IPS-NIHi11 (cell line): ENCODE measurements at places on chromosomes 11 and 22.

DNA sequence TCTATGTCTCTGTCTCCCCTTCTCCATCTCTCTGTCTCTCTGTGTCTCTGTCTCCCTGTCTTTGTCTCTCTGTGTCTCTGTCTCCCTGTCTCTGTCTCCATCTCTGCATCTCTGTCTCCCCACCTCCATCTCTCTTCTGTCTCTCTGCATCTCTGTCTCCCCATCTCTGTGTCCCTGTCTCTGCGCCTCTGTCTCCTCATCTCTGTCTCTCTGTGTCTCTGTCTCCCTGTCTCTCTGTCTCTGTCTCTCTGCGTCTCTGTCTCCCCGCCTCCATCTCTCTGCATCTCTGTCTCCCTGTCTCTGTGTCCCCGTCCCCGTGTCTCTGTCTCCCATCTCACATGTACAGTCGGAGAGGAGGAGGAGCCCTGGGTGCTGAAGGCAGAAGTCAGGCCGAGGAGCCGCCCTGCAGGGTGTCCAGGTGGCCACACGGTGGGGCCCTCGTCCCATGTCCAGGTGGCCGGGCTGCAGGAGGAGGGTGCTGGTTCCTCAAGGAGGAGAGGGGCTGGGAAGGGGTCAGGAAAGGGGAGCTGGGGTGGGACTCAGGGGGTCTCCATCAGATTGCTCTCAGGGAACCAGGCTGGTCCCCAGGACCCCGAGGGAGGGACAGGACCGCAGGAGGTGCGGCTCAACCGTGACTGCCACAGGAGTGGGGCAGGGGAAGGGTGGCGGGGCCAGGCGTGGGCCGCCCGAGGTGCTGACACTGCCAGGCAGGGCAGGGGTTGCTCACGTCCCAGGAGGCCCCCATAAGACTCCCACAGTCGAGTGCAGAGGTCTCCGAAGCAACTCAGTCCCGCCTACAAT lies 25.6 kb upstream of the TH start:
- DNase-seq = peak; percentile 91

- no peak for DNase-seq
Observed at GRCh38 chr11:44854741-44855492, 95.8 kb downstream of the TP53I11 start.

GRCh38 chr11:102611291-102611690 lies 13.8 kb downstream of the MMP20 start:
- no peak for DNase-seq

DNA sequence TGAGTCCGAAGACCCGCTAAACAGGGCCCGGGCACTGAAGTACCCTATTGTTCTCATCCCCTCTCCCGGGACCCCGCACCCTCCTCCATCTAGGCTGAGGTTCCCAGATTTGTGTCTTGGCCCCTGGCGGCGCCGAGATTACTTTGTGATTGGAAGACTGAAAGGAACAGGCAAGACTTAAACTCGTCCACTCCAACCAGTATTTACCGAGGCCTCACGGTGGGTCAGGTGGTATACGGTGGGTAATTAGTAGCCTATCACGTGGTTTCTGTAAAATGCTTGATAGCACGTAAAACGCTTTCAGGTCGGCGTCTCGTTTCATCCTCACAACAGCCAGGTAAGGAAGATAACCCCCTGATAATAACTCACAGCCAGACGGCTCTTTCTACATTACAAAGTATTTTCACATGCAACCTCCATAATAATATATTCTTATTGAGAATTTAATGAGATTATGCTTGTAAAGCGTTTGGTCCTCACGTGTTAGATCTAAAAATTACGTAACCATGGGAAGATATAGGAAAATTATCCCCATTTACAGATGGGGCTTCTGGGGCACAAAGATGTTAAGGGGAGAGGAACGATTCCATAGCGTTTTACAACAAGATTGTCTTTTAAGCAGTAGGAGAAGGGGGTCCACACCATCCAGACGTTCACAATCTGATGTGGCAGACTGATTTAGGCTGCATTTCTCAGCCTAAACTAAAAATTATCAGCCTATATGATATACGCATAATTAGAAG lies 642 bp upstream of the PIK3C2A start:
- DNase-seq = peak; percentile 80

DNA sequence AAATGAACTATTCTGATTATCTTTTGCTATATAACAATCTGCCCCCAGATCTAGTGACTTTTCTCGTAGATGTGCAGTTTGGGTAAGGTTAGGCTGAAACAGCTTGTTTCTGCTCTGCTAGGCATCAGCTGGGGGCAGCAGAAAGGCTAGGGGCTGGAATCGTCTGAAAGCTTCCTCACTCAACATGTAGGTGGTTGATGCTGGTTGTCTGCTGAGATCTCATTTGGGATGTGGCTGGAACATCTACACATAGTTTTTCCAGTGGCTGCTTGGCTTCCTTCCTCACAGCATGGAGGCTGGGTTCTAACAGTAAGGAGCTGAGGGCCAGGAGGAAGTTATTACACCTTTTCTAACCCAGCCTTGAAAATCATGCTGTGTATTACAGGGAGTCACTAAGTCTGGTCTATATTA lies 30.2 kb downstream of the USP47 start:
- no peak for DNase-seq

- DNase-seq = no peak
Observed at GRCh38 chr11:23123753-23124152, 263.5 kb upstream of the CCDC179 start.

DNA sequence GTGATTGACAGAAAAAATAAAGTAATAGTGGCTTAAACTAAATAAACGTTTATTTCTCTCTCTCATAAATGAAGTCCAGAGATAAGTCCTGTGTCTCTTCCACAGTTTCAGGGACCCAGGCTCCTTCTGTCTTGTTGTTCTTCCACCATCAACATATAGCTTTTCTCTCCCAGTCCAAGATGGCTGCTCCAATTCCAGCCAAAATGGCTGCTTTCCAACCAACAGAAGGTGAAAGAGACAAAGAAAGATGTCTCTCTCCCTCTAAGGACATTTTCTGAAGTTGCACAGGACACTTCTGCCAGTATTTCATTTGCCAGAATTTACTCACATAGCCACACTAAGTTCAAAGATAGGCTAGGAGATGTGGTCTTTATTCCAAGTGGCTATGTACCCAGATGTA lies 9.4 kb upstream of the PLEKHB1 start:
- DNase-seq = no peak

DNA sequence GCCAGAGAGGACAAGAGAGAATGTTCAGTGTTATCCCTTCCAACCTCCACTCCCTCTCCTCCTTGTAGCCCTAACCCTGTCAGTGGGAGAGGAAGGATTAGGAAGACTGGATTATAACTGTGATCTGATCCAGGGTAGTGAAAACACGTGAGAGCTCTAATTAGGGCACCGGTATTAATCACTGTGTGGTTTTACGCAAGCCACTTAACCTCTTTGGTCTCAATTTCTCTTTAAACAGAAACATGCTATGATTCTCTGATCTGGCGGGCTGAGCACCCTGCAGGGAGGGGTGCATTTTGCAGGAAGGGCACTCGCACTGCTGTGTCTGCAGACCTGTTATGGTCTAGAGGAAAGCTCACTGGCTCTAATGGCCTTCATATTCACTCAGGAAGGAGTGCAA lies 11.5 kb downstream of the RPL27A start:
- no peak for DNase-seq

GRCh38 chr11:48019217-48019584 lies 38.8 kb downstream of the PTPRJ start:
- DNase-seq = peak; percentile 43

GRCh38 chr11:19253817-19254216 lies 13.1 kb upstream of the E2F8 start:
- no peak for DNase-seq
